GM12892 (cell line): ENCODE measurements at places on chromosomes 6 and 20.

- no peak for DNase-seq
These were observed 12.8 kb downstream of the TPD52L2 start for GRCh38 chr20:63877755-63878470.

DNA sequence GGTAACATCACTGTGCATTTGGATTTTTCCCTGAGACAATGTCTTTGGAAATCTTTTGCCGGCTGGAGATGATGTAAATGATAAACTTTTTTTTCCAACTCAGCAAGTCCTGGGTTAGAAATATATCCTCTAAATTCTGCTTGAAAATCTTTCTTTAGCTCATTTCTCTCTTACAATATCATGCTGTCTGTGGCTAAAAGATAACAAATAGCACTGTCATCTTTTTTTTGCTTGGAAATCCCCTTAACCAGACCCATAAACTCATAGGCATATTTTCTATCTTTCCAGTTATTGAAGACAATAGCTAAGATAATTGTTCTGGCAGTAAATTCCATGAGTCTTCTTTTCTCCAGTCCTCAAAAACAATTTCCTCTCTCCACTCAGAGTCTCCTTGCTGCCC, 481.5 kb downstream of the NKAIN2 start:
- no peak for DNase-seq

- DNase-seq = no peak
These were observed 200.3 kb downstream of the ANKRD60 start for GRCh38 chr20:58028123-58028522.

DNA sequence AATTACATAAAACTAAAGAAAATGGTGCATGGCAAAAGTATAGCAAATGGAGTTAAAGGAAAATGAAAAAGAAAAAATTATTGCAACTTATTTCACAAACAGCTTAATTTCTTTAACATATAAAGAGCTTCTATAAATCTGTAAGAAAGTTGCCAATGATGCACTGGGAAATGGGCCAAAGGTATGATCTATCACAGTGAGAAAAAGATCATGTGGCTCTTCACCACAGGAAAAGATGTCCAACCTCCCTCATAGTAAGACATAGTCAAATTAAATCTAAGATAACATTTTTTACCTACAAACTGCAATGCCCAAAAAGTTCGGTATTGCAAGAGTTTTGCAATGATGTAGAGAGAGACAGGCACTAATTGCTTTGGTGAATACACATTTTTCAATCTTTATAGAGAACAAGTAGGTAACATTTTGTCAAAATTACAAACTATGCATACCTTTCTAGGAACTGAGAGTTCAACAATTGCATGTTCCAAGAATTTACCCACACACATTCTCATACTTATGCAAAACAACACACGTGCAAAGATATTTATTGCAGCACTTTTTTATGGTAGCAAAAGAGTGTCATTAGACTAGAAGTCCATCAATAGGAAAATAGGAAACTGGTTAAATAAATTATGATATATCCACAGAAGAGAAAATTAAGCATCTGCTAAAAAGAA, 372.6 kb downstream of the QKI start:
- DNase-seq = no peak

DNA sequence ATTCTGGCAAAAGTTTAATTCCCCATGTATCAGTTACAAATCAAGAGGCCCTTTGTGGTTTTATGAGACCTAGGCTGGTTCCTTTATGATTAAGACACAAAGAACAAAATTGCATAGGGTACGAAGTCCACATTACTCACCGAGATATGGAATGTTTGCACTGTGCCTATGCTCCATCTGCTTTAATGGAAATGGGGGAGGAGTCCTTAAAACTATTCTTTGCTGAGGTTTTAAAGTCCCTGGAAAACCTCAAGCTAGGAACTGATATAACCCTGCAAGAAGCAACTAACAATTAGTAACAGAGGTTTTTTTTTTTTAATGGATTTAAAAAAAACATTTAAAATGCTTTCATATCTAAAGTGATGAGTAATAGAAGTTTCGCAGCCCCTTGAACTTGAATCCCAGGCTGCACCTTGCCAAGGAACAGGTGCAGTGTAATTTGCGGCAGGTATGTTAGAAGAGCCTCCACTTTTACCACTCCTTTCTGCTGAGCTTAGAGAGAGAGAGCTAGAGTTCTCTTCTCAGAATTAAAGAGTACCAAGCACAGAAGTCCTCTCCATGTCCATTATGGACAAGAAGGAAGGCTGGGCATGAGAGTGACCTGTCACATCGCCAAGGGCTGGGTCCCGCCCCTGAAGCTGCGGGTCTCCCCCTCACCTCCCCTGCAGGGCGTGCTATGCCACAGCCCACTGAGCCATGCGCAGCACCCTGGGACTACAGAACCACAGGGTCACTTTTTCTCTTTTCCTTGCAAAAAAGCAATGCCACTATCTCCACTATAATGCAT, 2.3 kb downstream of the SERPINB1 start:
- DNase-seq = no peak

DNA sequence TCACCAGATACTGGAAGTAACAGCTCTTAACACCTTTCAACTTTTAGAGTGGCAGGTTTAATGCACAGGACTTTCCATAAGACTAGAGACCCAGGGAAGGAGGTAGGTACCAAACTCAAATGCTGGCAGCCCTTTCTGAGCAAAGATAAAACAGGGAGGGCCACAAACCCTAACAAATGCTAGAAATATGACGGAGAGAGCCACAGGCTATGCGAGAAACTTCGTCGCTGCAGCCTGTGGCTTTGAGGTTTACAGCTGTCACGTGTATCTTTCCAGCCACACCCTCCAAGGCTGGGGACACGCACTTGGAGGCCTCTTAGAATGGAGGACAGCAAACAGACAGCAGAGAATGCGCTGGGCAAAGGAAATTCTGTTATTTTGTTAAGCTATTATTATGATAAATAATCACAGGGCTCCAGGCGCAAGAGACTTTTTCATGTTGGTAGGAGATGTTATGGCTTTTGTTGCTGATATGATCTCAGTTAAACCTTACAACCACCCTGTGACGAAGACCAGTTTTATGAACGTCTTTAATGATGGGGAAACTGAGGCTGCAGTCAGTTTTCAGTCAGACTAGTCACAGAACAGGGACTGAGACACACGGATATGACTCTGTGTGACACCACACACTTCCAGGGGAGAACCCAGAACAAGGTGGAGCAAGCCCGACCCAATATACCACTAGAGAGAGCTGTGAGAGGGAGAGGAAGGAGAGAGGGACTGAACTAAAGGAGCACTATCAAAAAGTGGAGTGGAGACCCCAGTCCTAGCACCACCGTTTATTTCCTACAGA, 2.0 kb downstream of the TRAM2 start:
- no peak for DNase-seq

DNA sequence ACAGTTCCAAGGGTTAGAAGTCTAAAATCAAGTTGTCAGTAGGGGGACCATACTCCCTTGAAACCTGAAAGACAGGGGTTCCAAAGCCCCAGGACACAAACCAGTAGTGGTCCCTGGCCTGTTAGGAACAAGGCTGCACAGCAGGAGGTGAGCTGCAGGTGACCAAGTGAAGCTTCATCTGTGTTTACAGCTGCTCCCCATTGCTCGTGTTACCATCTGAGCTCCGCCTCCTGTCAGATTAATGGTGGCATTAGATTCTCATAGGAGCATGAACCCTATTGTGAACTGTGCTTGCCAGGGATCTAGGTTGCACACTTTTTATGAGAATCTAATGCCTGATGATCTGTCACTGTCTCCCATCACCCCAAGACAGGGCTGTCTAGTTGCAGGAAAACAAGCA, 25.3 kb upstream of the SIM1 start:
- DNase-seq = no peak

- DNase-seq = peak; percentile 38
These were observed 11.9 kb downstream of the SLX4IP start for GRCh38 chr20:10447028-10447427.

DNA sequence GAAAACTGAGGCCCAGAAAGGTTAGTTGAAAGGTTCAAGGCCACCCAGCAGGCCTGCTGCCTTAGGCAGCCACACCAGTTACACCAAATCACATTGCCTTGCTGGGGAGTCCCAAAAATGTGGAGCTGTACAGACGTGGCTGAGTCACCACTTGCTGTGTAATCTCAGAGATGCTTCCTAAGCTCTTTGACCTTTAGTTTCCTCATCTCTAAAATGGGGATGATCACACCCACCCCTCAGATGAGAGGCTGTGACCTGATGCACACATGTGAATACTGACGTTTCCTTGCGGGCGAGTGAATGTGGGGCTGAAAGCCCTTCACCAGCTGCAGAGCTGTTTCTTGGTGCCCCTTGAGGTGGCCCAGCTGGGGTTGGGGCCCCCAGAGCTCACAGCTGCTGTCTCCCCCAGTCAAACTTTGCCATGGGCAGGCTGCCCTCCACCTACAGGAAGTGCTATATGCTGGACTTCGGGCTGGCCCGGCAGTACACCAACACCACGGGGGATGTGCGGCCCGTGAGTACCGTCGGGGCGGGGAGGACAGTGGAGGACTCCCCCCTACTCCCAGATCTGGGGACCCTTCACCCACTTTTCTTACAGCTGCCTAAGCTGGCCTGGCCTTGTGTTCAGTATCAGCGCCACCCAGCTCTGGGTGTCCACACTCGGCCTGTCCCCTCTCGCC, 11.0 kb downstream of the TTBK1 start:
- DNase-seq = no peak

DNA sequence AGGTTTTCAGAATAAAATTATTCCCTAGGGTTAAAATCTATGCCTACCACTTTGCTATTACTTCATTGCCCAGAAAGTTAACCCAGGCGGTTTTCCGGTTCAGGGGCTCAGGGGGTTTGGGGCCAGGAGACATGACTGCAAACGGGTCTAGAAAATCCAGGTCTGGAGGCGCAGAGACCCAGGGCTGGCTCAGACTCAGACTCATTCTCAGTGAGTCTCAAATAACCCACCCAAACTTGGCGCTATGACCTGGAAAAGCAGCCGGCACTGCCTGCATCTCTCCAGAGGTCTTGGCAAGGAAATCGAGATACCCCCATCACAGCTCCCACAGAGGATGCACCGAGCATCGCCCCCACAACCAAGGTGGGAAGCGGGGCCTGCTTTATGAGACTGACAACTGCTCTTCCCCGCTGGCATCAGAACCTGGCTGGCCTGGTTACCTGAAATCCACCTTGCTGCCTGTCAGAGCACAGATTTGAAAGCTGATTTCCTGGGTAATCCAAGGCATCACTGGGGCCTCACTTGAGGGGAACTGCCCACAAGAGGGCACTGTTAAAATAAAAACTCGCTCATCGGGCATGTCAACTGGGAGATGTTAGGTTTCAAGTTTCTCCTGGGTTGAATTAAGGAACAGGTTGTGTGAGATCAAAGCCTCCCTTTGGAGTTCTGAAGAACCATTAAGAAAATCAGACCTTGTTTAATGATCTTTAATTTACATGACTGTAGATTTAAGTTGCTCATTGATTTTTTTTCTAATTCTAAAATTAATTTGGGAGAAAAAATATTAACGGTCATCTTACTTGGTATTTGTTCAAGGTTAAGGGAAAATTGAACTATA, 55.1 kb downstream of the KIF16B start:
- DNase-seq = peak; percentile 9

DNA sequence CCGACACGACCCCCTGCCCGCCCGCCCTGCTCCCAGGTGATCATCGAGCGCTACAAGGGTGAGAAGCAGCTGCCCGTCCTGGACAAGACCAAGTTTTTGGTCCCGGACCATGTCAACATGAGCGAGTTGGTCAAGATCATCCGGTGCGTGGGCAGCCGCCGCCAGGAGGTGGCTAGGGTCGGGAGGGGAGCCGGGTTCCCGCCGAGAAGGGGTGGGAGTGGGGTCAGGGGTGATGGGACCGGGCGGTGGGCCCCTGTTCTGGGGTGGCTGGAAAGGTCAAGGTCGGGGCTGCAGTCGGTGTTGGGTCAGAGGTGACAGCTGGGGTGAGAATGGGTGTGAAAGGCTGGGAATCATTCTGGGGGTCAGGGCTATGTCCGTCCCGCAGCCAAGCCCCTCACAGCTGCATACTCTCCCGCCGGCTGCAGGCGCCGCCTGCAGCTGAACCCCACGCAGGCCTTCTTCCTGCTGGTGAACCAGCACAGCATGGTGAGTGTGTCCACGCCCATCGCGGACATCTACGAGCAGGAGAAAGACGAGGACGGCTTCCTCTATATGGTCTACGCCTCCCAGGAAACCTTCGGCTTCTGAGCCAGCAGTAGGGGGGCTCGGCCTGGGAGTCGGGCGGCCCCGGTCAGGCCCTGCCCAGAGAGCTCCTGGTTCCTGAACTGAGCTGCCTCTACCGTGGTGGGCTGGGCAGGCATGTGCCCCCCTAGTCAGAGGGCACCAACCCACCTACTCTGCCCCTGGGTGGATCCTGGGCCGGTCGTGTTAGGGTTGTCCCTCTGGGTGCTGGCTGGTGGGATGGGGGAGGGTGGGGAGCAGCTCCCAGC, 1.0 kb downstream of the MAP1LC3A start:
- no peak for DNase-seq

GRCh38 chr6:2140438-2141128, 104.8 kb downstream of the GMDS start:
- DNase-seq = no peak
